ENCODE measurements at places on chromosomes 3 and 15.

GRCh38 chr15:27095886-27096624 lies 125.1 kb downstream of the GABRG3 start:
- no peak for DNase-seq

GRCh38 chr3:170049146-170050000 lies 11.6 kb downstream of the GPR160 start:
- no peak for DNase-seq

DNA sequence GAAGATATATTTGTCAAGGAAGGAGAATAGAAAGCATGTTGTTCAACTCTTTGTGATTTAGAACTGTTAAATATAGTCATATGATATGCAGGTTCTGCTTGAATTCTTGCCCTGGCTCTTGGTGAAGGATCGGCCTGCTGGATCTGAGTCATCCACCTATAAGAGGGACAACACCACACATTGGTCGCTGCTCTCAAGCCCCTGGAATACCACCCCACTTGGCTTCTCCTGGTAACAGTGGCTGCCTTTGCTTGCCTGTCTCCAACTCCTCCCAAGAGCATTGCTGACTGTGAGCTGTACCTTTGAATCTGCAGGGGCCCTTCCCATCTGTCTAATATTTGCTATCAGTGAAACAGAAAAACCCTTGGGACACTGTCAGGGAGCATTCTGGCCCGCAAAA lies 78.9 kb upstream of the DGKG start:
- no peak for DNase-seq

DNA sequence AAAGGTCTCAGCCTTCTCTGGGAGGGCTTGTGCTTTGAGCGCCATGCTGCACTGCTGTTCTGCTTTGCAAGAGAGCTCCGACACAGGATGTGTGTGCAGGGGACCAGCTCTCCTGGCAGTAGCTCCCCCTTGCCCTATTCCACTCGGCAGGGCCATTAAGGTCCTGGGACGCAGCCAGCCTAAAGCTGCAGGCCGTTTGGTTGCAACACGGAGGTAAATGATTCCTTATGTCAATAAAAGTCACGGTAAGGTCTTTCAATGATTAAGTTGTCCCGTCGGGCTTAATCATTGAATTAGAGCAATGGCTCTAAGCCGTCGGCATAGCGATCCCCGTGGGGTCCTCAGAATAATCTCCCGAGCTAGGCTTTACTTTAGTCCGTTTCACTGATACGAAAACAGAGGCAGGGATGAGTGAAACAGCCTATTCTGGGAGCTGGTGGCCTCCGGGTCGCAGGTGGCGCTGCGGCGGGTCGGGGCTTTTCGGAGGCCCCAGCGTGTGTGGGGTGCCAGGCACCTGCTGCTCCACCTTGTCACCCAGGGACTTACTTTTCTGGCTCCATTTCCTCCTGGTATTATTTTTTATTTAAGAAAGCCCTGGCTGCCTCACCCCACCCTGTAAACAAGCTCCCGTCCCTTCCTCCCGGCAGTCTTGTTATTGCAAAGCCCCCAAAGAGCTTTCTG lies 525.2 kb downstream of the OCA2 start:
- no peak for DNase-seq

DNA sequence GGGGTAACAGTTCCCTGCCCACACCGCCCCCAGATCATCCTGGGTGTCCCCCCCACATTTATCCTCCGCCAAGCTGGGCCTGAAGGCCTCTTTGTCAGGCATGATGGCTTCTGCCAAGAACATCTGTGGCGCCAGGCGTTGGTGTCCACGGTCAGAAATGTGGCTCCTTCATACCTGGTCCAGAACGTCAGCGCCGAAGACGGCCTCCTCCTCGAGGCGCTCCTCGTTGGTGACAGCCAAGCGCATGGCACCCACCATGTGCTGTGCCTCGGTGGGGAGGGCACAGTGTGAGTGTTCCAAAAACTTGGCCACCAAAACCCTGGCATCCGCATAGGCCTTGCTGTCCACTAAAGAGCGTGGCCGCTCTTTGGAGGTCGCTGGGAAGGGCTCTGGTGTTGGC lies 146.5 kb downstream of the NSMCE3 start:
- no peak for DNase-seq

- no peak for DNase-seq
Observed at GRCh38 chr3:45952456-45952855, 9.2 kb downstream of the CXCR6 start.

DNA sequence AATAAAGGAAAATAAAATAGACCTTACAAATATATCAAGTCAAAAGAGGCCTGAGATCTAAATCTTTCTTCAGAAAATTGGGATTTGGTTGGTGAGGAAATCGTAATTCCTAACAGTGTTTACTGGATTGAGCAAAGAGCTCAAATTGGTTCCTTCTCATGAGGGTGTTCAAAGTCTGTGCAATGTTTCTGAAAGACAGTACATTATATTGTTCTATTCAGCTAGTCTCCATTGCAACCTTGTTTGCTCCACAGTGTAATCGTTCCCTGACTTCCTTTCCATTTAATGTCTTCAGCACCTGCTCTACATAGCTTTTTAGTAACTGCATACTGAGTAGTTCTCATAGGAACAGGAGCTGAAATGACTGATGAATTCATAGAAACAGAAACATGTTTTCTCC lies 326.8 kb downstream of the SUCLG2 start:
- DNase-seq = no peak

GRCh38 chr15:75349851-75350588 lies 3.2 kb downstream of the NEIL1 start:
- DNase-seq = no peak

DNA sequence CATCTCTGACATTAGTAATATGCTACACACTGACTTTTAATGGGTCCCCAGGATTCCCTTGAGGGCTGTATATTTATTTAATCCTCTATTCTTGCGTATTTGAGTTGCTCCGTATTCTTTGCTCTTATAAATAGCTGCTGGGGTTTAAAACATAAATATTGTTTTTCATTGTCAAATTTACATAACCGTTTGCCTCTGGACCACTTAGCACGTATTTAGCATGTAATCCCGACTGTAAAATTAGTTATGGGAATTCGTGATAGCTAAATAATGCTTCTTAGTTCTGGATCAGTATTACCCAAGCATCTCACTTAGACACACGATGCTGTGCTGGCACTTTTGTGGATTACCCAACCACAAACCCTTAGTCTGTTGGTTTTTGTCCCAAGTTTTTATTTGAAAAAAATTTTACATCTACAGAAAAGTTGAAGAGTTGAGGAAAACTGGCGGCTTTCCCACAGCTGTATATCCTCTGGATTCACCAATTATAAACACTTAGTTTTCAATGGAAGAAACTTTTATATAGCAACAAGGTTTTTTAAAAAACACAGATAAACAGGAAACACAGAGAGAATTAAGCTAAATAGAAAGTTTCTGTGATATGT lies 296.8 kb upstream of the TPM1 start:
- DNase-seq = no peak

- no peak for DNase-seq
Observed at GRCh38 chr3:186487819-186488218, 56.4 kb downstream of the CRYGS start.

DNA sequence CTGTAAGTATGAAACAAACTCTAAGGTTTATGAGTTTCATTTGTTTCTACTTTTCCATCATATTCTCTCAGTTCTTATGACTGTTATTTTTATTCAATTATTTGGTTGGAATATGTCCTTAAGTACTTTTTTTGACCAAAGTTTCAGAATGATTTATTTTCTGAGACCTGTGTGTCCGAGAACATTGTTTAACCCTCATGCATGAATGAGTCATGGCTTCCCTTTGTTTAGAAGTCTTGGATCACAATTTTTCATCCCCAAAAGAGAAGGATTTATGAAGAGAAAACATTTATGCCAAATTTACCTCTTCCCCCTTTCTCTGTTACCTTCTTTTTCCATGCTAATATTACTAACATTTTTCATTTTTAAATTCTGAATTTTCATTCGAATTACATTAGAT lies 518.0 kb upstream of the NR2F2 start:
- no peak for DNase-seq

DNA sequence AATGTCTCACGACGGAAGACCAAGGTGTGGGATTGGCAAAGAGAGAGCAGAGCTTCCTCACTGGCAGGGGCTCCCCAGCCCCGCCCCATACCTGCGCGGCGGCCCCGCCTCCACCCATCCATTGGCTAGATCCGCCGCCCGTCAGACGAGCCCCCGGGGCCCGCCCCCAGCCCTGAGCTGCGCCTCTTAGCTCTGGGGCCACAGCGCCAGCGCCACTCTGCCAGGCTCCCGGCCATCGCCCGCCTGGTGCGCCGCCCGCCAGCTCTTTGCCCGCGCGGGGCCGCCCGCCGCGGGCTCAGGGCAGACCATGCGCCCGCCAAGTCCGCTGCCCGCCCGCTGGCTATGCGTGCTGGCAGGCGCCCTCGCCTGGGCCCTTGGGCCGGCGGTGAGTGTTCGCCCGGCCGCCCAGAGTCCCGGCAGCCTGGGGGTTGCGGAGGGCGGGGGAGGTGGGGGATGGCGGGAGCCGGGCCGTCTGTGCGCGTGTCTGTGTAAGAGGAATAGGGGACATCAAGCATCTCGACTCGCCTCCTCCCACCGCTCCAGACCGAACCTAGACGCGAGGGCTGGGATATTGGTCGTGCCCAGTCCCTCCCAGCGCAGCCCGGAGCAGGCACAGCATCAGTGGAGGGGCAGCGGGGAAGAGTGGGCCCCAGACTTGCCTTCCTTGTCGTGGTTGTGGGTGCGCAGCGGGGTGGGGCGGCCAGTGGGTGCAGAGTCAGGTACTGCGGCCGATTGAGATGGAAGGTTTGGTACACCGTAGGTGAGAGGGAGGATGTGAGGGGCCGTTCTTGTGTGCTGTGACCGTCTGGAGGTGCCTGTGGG lies at the start of gene VIPR1:
Gene VIPR1 (plus strand): TSS at position 215 of the 822 bp plus-strand sequence. CDS start 93 bp downstream, at position 308.
- peak; percentile 93 for DNase-seq
